ENCODE measurements at places on chromosomes 12 and 14.
A peak's percentile ranks its signal among the peaks of the same experiment; 100 is the strongest.

DNA sequence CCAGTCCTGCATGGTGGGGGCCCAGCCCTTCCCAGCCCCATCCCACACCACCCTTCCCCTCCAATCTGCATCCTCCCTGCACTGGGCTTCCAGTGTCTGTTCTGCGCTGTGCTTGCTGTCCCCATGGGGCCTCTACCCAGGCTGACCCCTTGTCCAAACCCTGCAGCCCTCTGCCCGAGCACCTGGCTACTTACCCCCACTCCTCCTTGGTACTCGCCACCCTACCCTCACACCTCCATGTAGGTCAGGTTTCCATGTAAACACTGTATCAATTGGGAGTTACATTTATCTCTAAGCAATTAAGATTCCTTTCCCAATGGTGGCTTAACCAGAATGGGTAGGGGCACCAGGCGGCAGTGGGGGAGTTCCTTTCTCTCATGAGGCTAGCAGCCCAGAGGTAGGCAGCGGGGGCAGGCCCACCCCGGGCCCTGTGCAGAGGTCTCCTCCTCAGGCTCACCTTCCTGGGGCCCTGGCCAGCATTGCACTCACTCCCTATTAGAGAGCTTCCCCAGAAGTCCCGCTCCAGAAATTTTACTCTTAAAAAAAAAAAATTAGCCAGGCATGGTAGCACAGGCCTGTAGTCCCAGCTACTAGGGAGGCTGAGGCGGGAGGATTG, 76.6 kb upstream of the CCND2 start:
- DNase-seq: no peak

DNA sequence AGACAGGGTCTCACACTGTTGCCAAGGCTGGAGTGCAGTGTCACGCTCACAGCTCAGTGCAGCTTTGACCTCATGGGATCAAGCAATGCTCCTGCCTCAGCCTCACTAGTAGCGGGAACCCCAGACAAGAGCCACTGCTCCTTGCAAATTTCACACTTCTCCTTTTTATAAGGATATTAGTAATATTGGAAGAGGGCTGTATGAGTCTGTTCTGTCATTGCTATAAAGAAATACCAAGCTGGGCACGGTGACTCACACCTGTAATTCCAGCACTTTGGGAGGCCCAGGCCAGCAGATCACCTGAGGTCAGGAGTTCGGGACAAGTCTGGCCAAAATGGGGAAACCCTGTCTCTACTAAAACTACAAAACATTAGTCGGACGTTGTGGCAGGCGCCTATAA, 12.9 kb upstream of the ORAI1 start:
- no peak for DNase-seq

DNA sequence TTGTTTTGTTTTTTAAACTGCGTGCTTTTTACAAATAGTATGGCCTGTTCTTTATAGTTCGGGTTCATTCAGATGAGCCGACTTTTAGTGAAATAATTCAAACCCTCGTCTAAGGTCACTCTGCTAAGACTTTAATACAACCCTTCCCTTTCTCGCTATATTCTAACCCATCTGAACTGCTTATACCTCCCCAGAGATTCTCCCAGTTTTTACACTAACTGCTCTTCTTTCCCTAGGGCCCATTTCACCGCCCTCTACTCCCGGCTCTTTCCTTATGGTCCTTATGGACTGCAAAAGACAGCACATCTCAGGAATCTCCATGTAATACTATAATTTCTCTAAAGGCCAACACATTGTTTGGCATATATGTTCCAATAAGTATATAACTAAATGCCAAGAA, 2.1 kb downstream of the MAPK1IP1L start:
- no peak for DNase-seq

DNA sequence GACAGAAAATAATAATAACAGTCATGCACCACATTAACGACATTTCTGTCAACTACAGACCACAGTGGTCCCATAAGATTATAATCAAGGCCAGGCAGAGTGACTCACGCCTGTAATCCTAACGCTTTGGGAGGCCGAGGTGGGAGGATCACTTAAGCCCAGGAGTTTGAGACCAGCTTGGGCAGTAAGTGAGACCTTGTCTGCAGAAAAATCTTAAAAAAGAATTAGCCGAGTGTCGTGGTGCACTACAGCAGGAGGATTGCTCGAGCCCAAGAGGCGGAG, 8.6 kb downstream of the NAB2 start:
- no peak for DNase-seq

DNA sequence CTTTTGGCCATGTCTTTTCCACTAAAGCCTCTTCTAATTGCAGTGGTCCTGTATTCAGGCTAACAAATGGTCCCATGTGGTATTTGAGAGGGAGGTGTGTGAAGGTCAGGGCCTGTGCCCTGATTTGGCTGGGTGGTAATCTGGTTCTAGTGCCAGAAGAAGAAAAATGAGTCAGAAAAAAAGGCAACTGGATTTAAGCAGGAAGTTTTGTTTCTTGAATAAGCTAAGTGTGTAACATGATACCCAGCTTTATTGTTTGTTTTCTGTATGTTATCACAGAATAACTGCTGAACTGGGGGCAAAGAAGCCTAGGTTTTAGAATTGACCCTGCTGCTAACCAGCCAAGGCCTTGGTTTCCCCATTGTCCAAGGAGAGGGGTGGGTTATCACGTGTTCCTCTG, 134.0 kb downstream of the ANO6 start:
- no peak for DNase-seq

- no peak for DNase-seq
Measured at GRCh38 chr14:20799892-20800544, 2.6 kb downstream of the RNASE1 start.

- DNase-seq: no peak
Measured at GRCh38 chr12:74488134-74488533, 49.5 kb upstream of the ATXN7L3B start.

- no peak for DNase-seq
Measured at GRCh38 chr12:88472248-88472647, 108.0 kb downstream of the KITLG start.

GRCh38 chr12:68867606-68868005, 59.6 kb downstream of the MDM2 start:
- DNase-seq: no peak

DNA sequence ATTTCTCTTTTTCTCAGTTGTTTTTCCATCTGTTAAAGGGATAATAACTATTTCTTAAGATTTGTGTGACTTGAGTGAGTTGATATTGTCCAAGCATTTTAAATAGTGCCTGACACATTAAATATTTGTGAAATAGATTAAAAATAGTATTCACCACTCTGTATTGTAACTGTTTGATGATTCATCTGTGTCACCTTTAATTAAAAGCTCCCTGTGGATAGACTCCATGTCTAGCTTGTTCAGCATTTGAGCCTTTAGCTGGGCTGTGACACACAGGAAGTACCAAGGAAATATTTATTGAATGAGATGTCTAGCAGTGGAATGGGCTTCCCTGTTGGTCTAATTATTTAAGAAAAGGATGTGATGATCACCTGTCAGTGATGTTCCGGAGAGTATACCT, 1.8 kb upstream of the GLIPR1L2 start:
- peak; percentile 12 for DNase-seq

DNA sequence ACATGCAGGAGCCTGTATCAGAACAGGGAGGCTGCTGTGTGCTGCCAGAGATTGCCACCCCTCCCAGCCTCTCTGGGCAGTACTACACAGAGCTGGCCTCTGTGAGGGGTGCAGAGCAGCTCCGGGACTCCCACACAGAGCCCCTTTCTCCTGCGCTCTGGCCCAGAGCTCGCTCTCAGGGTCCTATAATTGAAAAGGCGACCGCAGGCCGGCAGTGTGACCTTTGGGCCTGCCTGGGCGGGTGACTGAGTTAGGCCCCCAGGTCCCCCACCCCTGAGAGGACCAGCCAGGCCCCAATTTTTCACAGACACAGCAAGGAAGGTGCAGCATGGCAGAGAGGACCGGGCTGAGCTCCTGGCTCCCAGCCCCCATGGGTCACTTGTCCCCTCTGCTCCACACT, 136.4 kb downstream of the ZFP36L1 start:
- no peak for DNase-seq

- no peak for DNase-seq
Measured at GRCh38 chr14:52716155-52716554, 9.2 kb downstream of the PSMC6 start.

GRCh38 chr12:48868451-48868850, 2.8 kb upstream of the RND1 start:
- no peak for DNase-seq

DNA sequence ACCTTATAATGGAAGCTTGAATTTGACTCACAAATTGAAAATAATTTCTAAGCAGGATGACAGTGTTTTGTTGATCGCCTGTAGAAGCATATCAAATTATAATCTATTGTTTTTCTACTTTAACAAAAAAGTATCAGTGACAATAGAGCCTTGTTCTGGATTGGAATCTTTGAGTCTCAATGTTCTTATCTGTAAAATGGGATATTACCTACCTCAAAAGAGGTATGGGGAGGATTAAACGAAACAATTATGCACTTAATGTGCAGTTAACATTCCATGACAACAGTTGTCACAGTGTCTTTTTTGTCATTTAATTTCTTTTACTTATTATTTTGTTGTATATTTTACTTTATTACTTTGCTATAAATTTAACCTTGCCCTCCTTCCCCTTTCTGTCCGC, 1.1 kb downstream of the RTRAF start:
- no peak for DNase-seq

- DNase-seq: no peak
Measured at GRCh38 chr14:97959251-97959650, 1162.1 kb downstream of the VRK1 start.

DNA sequence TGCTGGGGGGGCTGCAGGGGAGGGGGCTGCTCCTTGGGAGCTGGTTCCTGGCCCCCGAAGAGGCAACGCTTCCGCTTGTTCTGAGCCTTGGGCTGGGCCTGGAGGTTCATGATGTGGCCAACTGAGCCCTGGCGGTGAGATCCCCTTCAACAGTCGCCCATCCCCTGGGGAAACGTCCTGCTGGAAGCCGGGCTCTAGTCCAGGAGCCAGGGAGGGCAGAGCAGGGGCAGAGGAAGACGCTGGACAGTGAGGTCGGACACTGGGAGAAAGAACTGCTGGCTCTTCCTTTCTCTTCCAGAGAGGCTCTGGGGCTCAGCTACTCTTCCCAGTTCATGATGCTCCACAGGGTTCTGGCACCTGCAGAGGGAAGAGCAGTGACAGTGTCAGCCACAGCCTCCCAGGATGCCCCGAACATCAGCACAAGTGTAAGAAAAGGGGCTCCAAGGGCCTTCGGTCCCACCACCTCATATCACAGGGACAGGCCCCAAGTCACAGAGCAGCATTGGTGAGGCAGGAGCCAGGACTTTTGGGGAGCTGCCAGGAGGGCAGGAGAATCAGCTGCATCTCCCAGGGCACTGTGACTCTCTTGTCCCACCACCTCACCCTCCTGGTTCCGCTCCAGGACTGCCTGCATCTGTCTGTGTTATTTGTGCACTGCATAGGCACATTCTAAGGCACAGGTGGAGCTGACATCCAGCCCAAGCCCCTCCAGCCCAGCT, 25.9 kb upstream of the PNMA1 start:
- no peak for DNase-seq

DNA sequence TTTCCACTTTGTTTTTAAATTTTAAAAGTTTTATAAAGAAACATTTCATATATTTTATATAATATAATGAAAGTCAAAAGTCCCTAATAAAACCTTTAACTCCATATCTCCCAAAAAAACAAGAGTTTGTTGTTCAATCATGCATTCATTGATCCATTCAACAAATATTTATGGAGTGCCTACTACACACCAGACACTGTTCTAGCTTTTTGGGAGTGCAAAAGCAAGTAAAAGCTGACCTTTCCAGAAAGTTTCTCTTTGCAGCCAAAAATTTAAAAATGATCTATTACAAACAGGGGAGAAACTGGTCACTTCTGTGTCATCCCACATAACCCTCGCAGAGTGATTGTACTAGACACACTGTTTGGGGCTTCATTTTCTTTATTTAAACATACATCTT, 740.0 kb upstream of the TBX3 start:
- DNase-seq: no peak

DNA sequence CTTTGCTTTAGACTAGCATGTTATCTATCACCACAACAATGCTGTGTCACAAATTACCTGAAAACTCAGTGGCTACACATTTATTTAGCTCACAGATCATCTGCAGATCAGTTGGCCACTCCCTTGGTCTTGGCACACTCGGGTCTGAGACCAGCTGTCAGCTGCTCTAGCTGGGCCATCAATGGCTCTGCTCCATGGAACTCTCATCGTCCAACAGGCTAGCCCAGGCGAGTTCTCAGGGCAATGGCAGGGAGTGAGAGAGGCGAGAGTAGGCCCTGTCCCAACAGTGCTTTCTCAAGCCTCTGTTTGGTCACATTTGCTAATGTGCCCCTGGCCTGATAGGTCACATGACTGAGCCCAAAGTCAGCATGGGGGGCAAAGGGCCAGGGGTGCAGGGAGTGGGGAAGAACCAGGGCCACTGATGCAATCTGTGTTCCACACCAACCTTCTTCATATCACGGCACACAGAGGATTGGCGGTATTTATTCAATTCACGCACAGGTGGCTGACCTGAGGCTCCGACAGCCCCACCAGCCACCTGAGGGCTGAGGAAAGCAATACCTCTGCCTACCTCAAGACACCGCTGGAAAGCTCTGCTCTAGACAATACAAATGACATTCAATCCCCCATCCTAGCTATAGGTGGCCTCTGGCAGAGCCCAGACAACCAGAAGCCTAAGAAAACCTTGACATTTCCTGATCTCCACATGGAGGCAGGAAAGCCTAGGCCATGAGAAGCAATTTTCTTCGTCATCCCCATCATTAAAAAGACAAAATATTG, 82.5 kb downstream of the NT5DC3 start:
- no peak for DNase-seq

DNA sequence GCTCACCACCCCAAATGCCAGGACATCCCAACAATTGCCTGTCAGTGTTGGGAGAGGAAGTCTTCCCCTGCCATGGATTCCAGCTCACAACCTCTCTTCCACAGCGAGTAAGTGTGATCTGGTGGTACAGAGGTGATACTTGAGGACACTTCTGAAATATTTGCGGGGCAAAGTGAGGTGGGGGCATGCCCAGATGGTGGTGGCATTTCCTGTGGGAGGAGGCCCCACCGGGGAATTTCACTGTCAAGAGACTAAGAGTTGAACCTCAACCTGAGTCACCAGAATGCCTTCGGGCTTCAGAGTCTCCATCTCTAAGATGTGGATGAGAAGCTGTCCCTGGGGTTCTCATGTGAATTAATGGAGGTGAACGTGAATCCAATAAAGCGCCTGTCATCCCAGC, 122.3 kb upstream of the RFLNA start:
- DNase-seq: no peak

- no peak for DNase-seq
Measured at GRCh38 chr12:83190631-83191390, 504.1 kb downstream of the TMTC2 start.

DNA sequence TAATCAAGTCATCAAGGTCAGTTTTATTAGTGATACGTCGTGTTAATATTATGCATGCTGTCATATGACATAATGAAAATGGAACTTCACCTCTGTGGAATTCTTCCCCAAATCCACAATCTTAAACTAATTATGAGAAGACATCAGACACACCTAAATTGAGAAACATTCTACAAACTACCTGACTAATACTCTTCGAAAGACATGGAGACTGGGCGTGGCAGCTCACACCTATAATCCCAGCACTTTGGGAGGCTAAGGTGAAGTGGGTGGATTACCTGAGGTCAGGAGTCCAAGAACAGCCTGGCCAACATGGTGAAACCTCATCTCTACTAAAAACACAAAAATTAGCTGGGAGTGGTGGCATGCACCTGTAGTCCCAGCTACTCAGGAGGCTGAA, 33.3 kb upstream of the KRAS start:
- DNase-seq: no peak

Measured in NCI-H345 (cell line).